Endothelial cell (in vitro differentiated cells): ENCODE measurements at places on chromosomes 11 and 22.

DNA sequence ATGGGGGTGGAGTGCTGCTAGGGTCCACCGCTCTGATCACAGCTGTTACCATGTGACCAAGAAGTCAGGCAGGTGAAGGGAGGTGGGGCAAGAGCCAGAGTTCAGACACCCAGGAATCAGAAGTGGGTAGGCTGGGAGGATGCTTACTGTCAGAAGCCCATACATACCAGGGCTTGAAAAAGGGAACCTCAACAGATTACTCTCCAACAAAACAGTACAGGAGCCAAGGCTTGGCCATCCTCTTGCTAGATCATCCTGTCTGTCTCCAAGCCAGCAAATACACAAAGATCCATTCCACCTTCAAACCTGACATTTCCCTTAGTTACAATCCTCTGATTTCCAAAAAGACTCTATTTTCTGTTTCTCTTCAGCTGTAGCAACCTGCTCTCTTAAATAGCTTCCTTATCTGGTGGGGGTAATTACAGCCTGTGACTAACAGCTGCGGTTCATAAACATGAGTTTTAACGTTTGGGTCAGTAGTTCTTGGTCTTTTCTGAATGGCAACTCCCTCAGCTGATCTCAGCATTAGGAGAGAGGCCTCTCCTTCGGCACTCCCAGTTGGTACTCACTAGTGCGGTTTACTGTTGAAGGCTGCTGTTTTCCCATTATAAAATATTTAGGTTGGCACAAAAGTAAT lies 31.1 kb upstream of the WT1 start:
- DNase-seq = no peak

DNA sequence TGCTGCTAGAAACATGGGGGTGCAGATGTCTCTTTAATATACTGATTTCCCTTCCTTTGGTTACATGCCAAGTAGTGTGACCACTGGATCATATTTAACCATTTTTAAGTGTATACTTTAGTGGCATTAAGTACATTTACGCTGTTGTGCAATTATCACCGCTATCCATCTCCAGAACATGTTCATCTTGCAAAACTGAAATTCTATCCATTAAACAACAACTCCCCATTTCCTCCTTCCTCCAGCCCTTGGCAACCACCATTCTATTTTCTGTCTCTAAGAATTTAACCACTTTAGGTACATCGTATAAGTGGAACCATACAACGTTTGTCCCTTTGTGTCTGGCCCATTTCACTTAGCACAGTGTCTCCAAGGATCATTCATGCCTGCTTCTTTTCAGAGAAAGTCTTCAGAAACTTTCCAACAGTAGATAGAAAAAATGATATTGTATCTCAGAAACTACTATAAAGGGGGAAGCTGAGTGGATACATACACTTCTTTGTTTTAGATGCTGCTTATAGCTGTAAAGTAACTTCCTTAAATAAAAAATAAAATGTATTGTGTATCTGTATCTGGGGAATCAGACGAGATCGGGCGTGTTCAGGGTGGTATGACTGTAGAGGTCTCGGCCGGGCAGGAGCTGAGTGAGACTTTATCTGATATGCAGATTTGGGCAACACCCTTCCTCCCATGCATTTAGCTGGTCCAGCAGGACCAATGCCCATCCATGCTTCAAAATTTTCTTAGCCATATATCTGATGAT lies 44.6 kb upstream of the ZBED5 start:
- DNase-seq = no peak

- no peak for DNase-seq
These were observed 8.8 kb downstream of the CXCR5 start for GRCh38 chr11:118892514-118892913.

DNA sequence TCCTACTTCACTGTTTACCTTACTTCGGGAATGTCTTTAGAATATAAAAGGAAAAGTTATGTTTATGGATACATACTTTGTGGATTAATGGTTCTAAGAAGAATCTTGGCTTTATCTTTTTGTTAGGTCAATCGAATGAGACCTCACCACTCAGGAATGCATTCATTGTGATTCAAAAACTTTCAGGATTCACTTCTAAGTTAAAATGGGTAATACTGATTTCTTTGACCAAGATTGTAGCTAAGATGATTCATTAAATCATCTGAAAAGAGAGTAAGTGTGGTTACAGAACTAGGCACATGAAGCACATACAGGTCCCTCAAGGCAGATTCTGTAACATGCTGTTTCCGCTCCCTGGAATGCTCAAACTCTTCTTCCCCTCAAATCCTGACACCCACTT lies 716.4 kb downstream of the KCNA4 start:
- DNase-seq = no peak
